Lower lobe of right lung (tissue), 2 donors: ENCODE measurements at places on chromosomes 7 and 10. TPM values are rescaled to one million over a fixed set of nuclear protein-coding genes. Genes with fewer than 3 reads are reported as not detected.

Gene PYROXD2
- 17.8 TPM for total RNA-seq

- no peak for DNase-seq
Measured at GRCh38 chr10:94043431-94043990, 49.8 kb downstream of the PLCE1 start.

DNA sequence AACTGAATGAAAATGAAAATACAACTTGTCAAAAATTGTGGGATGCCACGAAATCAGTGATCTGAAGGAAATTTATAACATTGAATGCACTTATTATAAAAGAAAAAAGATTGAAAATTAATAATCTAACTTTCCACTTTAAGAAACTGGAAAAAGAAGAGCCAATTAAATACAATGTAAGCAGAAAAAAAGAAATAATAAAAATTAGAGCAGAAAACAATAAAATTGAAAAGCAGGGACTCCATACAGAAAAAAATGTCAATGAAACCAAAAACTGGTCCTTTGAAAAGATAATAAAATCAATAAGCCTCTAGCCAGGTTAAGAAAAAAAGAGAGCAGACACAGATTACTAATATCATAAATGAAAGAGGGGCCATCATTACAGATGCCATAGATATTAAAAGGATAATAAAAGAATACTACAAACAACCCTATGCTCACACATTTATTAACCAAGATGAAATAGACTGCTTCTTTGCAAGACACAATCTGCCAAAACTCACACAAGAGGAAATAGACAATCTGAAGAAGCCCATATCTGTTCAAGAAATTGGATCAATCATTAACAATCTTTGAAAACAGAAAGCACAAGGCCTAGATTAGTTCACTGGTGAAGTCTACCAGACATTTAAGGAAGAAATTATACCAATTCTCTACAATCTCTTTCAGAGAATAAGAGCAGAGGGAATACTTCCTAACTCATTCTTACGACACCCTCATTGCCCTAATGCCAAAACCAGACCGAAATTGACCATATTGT, 233.8 kb upstream of the NEBL start:
- DNase-seq, result no peak

DNA sequence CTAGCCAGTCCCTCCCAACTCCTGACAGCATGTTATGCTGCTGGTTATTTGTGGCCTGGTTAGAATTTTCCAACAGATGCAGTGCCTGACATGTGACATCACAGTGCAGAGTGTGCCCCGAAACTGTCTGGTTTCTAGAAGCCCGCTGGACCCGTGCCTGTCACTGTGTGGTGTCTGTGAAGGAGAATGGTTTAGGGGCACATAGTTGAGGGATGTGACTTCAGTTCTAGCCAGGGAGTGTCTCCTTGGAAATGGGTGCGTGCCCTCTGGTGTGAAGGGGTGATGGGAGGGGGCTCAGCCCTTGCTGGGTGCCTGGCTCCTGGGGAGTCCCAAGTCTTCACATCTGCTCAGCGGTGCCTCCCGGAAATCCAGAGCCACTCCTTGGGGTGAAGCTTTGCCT, 303.6 kb downstream of the GLRX3 start:
- no peak for DNase-seq

GRCh38 chr10:122221958-122222357, 49.1 kb upstream of the BTBD16 start:
- no peak for DNase-seq

Gene RADIL
- 9.7 TPM for total RNA-seq

GRCh38 chr10:104336821-104337467, 1.3 kb downstream of the ITPRIP start:
- DNase-seq, result no peak
